ENCODE measurements at places on chromosomes 6 and 20.

DNA sequence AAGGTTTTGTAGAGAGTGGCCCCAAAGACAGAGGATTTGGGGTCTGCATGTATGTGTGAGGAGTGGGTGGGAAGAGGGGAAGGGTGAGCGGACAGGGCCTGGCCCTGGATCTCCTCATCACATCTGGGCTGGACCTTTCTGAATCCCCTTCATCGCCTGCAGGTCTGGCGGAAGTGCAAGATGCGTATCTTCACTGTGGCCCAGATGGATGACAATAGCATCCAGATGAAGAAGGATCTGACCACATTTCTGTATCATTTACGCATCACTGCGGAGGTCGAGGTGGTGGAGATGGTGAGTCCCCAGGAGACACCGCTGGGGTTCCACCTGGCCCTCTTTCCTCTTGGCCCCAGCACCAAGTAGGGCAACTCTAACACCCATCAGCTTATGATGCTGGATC is 24.4 kb downstream of the SLC12A5 start:
- DNase-seq, result no peak

DNA sequence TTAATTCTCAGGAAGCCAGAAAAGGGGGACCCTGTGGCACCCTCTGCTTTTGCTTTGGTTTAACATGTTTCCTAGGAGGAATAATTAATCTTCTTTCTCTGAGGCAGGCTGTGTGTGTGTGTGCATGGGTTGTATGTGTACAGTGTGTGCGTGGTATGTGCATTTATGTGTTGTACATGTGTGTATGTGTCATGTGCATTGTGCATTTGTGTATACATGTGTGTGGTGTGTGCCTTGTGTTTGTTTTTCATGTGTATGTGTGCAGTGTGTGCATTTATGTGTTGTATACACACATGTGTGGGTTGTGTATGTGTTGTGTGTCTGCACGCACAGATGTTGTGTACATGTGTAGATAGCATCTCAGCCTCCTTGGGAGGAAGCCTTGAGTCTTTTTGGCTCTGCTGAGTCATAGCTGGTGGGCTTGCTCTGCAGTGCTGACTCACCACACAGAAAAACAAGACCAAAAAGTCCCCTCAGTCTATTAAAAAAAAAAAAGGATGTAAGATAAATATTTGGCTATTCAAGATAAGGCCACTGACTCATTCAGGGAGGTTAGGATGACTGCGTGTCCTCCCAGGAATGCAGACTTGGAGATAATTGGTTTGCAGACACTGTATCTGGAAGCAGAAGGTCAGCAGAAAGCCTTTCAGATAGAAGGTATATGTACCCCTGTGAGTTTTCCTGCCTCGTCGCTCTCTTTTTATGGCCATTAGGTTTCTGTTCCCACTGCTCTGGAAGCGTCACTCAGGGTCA is 58.6 kb downstream of the SYNJ2 start:
- no peak for DNase-seq

GRCh38 chr20:8474027-8474668 is 342.1 kb downstream of the PLCB1 start:
- DNase-seq, result no peak

GRCh38 chr20:12255461-12255970 is 337.8 kb downstream of the BTBD3 start:
- DNase-seq, result no peak

DNA sequence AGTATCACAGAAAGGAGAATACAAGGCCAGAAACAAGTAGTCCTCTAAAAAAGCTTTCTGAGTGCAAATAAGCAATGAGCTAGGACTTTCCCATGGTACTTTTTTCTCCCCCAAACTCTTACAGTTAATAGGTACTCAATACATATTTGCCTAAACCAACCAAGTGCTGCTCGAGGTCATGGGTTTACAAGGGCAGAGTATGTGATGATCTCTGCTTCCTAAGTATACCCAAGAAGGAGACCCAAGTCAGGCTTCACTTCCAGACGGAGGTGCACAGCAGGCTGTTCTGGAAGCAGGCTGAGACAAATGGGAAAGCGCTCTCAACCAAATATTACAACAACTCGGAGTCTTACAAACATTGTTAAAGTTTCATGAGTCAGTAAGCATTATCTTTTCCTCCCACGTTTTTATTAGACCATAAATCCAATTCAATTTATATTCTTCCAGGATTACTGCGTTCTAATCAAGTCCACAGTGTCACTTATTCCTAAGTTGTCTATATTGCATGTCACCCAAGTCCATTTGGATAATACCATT is 8.1 kb downstream of the FYN start:
- no peak for DNase-seq

- no peak for DNase-seq
These were observed 56.8 kb upstream of the SPACA1 start for GRCh38 chr6:87990871-87991270.

GRCh38 chr6:20362623-20363022 is 39.1 kb upstream of the E2F3 start:
- DNase-seq, result no peak

GRCh38 chr6:79440598-79440997 is 96.6 kb downstream of the LCA5 start:
- DNase-seq, result no peak

DNA sequence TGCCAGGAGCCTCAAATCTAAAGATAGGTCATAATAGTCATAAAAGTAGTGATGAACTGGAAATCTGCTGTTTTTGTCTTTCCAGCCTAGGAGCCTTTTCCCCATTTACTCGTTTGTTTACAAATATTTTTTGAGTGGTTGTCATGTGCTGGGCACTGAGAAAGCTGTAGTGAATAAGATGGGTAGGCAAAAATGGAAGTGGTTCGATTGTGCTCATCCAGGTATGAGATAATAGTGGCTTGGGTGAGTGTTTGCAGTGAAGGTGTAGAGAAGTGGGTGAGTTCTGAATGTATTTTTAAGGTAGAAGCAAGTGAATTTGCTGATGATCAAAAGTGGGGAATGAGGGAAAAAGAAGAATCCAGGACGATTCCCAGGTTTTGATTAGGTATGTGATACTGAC is 53.0 kb downstream of the CARMIL1 start:
- DNase-seq, result no peak

DNA sequence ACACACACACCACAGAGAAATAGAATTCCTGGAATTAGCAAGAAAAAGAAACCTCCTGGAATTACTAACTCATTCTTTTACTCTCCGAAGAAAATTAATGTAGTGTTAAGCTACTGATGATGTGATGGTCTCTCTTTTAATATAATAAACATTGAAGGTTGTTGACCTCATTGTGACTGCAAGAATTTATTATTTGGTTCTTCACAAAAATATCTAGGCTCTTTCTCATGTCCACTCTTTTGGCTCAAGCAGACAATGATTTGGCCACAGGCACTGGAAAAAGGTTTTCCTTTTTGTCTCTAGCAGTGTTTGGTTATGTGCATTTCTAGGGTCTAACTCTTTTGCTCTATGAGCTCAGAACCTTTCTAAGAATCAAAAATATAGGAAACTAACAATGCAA is 811.9 kb downstream of the TENT5A start:
- DNase-seq, result no peak

DNA sequence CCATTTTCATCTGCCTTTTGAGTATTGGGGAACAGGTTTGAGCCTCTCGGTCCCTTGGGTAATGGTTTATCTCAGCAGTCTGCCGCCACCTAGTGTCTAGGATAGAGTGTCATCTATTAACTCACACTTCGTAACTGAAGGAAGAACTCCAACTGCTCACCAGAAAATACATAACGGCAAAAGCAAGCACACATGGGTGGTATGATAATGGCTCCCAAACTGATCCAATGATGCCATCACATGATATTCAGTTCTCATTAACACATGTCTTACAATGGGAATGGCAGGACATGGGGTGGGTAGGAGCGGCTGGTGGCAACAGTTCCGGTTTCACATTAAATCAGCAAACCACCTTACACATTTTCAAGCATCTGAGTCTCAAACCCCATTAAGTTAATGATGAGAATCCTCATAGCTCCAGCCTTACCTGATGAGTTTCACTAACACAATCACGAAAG is 110.7 kb upstream of the PHACTR1 start:
- no peak for DNase-seq

DNA sequence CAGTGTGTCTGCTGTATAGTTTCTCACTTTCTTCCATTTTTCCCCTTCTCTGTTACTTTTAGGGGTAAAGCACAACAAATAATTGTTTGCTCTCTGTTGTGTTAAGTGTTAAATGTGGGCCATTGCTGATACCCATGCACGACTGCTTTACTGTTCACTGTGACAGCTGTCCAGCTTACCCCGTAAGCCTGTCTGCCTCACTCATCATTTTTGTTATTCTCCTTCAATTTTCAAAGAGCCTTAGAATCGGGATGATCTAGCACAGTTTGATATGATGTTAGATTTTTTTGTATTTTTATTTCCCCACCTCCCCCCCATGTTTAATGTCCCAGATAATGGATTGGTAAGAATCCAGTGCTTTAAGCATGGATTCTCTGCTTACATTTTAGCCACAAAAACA is 41.2 kb upstream of the MLIP start:
- DNase-seq, result no peak

- no peak for DNase-seq
These were observed 110.3 kb downstream of the JARID2 start for GRCh38 chr6:15356179-15356578.

DNA sequence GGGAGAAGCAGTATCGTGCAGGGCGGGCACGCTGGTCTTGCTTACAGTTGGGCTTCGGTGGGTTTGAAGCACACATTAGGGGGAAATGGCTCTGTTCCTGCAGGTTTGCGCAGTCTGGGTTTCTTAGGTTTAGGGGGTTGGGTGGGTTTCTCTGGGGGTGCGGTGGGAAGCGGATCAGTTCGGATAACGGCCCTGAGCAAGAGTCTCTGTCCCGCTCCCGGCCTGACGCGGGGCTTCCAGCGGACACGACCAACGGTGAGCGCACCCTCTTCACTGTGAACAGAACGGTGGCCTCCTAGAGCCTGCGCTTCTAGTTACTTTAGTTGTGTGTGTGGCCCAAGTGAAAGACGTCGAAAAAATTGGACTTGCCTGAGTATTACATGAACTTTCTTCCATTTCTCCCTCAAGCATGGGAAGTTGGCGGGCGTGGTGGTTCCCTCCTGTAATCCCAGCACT is 635 bp upstream of the ELOVL2 start:
- no peak for DNase-seq

All from stimulated activated CD8-positive, alpha-beta memory T cell treated with anti-CD3 and anti-CD28 coated beads, Interleukin-4, amount 100 ng/mL, for 1 hour (primary cell).